Right ventricle myocardium superior (tissue), 1 donor: ENCODE measurements at places on chromosomes 3 and 15.

- no peak for DNase-seq
Observed at GRCh38 chr3:186079925-186080324, 29.0 kb downstream of the ETV5 start.

DNA sequence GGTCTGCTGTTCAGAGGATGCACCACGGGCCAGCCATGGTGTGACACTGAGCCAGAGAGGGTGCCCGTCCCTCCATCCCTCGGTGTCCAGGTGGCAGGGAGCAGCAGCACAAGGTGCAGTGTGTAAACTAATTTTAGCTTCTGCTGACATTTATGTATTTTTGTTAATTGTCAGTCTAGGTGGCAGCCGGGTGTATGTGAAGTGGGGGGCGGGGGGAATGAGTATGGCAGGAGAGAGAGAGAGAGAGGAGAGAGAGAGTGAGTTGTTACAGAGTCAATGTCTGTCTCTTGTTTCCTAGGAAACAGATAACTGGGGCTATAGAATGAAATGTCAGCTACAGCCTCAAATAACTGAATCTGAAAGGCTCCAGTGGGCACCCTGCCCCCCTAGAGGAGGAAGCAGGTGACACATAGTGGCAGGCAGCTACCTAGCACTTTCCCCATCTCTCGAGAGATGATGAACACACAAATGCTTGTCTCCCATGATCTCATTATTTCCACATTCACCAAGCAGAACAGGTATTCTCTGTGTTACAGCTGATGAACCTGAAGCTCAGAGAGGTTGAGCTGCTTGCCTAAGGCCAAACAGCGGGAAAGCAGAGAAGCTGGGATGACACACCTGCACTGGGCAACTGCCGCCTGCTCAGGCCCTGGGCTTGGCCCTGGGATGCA is 24.7 kb downstream of the RASGRF1 start:
- no peak for DNase-seq

DNA sequence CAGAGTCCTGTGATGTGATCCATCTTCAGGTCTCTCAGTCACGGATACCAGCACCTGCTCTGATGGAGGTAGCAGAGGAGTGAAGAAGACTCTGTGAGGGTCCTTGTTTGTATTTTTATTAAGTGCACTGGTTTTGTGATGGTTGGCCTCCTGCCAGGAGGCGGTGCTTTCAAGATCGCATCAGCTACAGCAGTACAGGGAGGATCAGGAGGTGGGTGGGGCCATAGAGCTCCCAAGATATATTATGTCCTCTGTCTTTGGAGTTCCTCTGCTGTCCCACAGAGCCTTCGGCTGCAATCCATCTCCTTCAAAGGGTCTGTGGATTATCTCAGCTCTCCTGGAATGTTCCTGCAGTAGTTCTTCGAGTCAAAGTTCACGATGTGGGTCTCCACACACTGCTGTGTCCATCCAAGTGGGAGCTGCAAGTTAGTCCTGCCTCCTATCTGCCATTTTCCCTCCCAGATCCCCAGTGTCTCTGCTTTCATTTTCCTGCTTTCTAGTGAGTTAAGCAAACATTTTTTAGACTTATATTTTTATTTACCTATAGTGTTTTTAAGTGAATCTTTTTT is 54.7 kb downstream of the TM2D3 start:
- DNase-seq, result no peak

DNA sequence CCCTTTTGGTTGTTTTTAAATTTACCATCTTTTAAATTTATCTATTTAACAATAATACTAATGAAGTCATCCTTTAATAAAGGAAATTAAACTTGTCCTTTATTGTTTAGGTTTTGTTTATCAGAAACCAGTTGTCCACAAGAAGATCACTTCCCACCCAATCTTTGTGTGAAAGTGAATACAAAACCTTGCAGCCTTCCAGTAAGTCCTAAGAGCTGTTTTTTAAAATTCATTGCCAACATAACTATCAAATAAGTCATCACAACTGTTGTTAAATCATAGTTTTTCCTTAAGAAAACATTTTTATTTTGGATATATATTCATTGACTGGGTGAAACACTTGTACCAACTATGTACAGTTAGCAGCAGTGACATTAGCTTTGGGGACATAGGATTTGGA is 59.4 kb downstream of the CALML4 start:
- no peak for DNase-seq

- peak; percentile 81 for DNase-seq
Observed at GRCh38 chr3:184337399-184337714, at the start of gene FAM131A. FAM131A (plus strand) TSS chr3:184337600; CDS start chr3:184337631, 31 bp downstream.

DNA sequence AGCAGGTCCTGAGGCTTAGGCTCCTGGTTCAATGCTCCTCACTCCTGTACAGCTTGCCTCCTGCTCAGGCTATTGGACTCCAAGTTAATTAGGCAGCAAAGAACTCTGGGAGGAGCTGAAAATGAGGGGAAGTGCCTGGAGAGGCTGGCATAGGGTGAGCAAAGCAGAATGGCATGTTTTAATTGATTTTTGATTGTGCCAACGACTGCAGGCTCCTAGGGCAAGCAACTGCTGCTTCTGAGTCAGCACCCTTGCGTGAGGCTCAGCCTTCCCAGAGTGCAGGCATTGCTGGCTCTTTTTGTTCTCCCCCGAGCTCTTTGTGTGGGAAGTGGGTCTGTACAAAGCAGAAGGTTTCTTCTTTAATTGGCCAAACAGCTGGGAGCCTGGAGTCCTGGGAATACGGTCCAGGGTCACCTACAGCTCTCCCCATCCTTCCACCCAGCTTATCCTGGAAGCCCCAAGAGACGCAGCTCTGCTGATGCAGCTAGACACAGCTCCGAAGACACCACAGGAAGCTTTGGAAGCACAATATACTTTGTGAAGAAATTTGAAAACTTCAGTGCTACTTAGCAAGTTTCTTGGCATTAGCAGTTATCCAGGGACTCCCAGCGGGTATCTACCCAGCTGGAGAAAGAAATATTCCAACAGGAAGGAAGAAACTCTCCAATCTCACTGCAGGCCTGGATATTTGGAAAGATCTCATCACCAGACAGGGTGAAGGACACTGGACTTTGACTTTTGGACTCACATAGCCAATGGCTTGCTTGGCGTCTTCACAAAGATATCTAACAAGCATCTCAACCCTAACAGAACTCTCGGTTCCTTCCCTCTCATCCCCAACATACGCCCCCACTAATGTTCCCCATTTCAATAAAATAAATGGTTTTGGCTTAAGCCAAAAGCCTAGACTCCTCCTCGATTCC is 76.8 kb downstream of the BDH1 start:
- no peak for DNase-seq

DNA sequence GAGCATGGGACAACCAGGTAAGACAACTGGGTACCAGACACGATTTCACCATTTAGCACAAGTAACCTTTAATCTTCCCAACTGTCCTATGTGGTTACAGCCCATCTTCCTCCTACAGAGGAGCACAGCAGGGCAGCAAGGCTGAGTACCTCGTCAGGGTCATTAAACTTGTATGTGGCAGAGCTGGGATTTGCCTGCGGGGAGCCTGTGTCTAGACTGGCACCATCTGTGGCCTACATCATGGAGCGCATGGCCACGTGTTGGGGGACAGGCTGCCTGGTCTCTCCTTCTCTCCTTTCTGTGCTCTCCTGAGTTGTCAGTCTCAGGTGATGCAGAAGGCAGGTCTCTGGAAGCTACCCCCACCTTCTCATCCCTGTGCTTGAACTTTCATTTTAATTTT is 32.2 kb downstream of the GOLGA6A start:
- DNase-seq, result no peak

GRCh38 chr3:158355623-158356588 is 215.1 kb upstream of the MLF1 start:
- DNase-seq, result no peak

DNA sequence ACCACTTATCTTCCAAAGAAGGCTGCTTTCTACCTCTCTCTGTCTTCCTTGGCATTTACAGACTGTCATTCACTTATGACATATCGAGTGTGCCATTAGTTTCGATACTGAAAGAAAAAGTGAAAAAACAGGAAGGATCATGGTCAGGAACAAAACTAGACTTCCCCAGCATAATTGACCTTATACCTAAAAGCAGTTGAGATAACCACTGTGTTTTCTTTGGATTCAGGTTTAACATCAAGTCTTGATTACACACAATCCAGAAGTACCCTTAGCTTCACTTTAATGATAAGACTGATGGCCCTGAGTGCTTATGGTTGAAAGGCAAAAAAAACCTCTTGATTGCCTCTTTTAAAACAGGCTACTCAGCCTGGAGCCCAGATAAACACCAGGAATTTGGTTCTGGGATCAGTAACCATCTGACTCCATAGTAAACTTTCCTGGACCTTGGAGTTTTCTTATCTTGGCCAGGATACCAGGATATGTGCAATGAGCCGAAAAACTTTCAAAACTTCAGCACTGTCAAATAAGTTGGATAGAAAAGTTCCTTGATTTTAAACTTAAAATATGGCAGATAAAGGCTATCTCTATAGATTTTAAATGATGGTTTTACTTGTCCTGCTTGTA is 5.0 kb upstream of the UACA start:
- DNase-seq, result no peak

DNA sequence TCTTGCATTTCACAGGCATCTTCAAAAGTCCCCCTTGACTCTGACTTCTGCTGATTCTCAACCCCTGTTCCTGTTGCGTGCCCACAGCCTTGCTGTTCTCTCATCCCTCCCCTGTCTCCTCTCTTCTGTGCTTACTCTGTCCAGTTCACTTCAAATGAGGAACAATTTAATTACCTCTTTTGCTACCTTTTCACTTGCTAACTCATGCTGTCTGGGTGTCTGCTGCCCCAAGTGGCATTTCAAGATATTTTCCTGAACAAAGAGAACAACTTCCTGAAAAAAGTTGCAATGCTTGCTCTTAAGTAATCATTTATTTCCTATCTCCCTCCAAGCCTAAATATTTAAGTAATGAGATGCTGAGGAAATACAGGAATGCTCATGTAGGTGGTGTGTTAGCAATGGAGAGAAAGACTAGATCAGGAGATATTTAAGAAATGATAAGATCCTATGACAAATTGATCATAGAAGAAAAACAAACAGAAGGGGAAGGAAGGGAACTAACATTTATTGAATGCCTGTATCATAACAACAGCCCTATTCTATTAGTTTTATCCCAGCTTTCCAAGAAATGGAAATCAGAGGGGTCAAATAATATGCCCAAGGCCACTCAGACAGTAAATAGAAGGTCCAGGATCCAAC is 42.2 kb downstream of the SV2B start:
- DNase-seq, result no peak

GRCh38 chr3:61796088-61796680 is 234.8 kb downstream of the PTPRG start:
- no peak for DNase-seq

DNA sequence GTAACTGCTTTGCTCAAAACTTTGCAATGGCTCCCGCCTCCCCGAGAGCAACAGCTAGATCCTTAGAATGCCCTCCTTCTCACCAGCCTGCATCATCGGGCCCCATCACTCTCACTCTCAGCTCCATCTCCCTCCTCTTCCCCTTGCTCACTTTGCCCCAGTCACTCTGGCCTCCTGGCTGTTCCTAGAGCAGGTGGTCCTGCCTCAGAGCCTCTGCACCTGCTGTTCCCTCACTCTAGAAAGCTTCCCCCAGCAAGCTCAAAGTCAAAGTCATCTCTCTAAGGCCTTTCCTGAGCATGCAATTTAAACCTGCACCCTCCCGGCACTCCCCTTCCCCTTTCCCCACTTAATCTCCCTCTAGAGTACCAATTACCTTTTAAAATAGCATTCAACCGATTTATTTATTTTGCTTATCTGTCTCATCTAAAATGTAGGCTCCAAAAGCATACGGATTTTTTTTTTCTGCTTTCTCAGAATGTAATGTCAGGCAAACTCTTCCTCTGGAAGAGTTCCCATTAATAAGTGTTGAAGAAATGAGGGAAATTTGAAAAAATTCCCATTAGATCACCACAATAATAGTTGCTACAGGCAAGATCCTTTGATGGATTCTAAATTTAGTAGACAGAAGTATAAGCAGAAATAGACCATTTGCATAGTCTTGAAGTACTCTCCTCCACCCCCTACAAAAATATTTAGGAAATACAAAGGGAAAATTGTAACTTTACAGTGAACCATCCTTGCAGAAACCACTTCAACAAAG is 15.9 kb upstream of the HES1 start:
- DNase-seq, result no peak

DNA sequence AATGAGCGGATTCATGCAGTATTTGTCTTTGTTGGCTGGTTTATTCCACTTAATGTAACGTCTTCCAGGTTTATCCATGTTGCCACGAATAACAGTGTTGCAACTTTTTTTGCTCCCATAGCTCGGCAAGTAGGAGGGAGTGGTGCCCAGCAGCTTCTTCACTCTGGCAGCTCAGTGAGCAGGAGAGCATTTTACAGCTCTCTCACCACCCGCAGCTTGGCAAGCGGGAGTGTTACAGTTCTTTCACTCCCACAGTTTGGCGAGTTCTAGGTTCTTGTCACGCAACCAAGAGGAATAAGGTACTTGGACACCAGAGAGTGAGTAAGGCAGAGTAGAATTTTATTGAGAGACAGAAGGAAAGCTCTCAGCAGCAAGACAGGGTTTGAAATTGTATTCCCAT is 935.2 kb downstream of the TBL1XR1 start:
- no peak for DNase-seq

DNA sequence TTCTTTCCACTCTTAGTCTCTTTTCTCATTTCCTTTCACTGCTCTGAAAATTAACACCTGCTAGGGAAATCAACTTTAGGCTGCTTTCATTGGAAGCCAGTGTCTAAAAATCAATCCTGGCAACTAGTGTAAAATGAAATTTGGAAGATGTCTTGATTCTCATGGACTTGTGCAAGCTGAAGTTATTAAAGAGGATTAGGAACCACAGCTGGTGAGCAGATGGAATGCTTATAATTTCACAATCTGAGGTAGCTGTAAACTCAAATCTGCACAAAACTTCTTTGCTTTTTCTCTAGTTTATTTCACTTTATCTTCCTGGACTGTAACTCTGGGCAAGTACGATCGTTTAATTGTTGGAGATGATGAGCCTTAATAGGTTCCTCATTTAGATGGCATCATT is 175.6 kb downstream of the GHSR start:
- DNase-seq, result no peak

- DNase-seq, result no peak
Observed at GRCh38 chr15:36953346-36953745, 147.0 kb downstream of the MEIS2 start.

- no peak for DNase-seq
Observed at GRCh38 chr3:27031476-27031875, 337.7 kb downstream of the NEK10 start.

GRCh38 chr3:30551927-30552326 is 54.5 kb upstream of the TGFBR2 start:
- DNase-seq, result no peak

- DNase-seq, result no peak
Observed at GRCh38 chr15:62326460-62327011, 161.5 kb upstream of the C2CD4B start.
